Tibial nerve (tissue), 4 donors: ENCODE measurements at places on chromosomes 11 and 22.

- H3K27me3 ChIP-seq, result no peaks in the 10 kb centered on the region
- no peak for DNase-seq
- H3K4me3 ChIP-seq, result no peak overlapping the region
Measured at GRCh38 chr11:34425360-34425759, 13.4 kb upstream of the CAT start.

GRCh38 chr11:13857828-13858227, 104.7 kb upstream of the SPON1 start:
- H3K4me3 ChIP-seq, result no peak overlapping the region
- H3K4me1 ChIP-seq, result no peaks in the 10 kb centered on the region
- no peak for DNase-seq
- H3K27me3 ChIP-seq, result no peaks in the 10 kb centered on the region

DNA sequence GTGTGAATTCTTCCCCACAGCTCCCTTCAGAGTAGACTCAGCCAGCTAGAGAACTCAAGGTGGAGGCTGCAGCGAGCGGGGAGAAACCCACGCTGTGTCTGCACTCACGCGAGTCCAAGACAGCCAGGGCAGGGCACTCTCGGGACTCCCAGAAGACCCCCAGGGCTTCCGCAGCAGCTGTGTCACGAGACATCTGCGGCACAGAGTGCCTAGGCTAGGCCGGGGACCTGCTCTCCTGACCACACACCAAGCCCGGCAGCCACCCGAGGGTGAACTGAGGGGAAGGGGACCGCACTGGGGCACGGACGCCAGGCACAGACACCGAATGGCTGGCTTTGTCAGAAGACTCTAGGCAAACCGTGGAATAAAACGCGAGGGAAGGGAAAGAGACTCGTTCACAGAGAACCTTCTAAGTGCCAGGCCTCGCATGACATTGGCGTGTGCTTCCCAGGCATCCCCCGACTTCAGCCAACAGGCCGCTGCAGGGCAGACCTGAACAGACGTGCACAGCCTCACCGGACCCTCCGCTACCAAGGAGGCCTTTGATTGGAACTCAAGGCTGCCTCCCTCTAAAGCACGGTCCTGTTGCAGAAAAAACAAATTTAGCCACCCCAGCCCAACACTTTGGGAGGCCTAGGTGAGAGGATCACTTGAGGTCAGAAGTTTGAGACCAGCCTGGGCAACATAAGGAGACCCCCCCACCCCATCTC, 18.2 kb upstream of the MOB2 start:
- no peak overlapping the region for H3K27ac ChIP-seq
- no peaks in the 10 kb centered on the region for H3K27me3 ChIP-seq
- H3K4me3 ChIP-seq, result no peak overlapping the region
- DNase-seq, result no peak

GRCh38 chr11:125429807-125430678, 66.0 kb downstream of the FEZ1 start:
- DNase-seq, result no peak
- H3K27me3 ChIP-seq, result no peaks in the 10 kb centered on the region
- H3K4me1 ChIP-seq, result peaks cover 9% of the 10 kb centered on the region
- H3K4me3 ChIP-seq, result no peak overlapping the region
- no peaks in the 10 kb centered on the region for H3K36me3 ChIP-seq

GRCh38 chr11:130146796-130147195, 12.8 kb upstream of the ST14 start:
- H3K36me3 ChIP-seq, result no peaks in the 10 kb centered on the region
- H3K4me3 ChIP-seq, result no peak overlapping the region
- peak overlapping the region; percentile 82 for H3K27ac ChIP-seq
- DNase-seq, result peak; percentile 60
- H3K4me1 ChIP-seq, result peaks cover 17% of the 10 kb centered on the region
- no peaks in the 10 kb centered on the region for H3K27me3 ChIP-seq

DNA sequence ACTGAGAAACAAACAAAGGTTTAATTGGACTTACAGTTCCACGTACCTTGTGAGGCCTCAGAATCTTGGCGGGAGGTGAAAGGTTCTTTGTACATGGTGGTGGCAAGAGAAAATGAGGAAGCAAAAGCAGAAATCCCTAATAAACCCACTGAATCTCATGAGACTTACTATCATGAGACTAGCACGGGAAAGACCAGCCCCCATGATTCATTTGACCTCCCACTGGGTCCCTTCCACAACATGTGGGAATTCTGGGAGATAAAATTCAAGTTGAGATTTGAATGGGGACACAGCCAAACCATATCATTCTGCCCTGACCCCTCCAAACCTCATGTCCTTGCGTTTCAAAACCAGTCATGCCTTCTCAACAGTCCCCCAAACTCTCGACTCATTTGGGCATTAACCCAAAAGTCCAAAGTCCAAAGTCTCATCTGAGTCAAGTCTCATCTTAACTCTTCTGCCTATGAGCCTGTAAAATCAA, 617.4 kb downstream of the CNTN5 start:
- H3K4me3 ChIP-seq, result no peak overlapping the region
- DNase-seq, result no peak
- H3K27me3 ChIP-seq, result no peaks in the 10 kb centered on the region
- H3K27ac ChIP-seq, result no peak overlapping the region

GRCh38 chr11:128814856-128815705, 52.0 kb downstream of the KCNJ1 start:
- peak; percentile 73 for DNase-seq
- no peaks in the 10 kb centered on the region for H3K27me3 ChIP-seq
- H3K4me3 ChIP-seq, result no peak overlapping the region
- H3K27ac ChIP-seq, result no peak overlapping the region
- H3K4me1 ChIP-seq, result no peaks in the 10 kb centered on the region

- H3K4me1 ChIP-seq, result no peaks in the 10 kb centered on the region
- H3K27ac ChIP-seq, result no peak overlapping the region
- DNase-seq, result no peak
- H3K4me3 ChIP-seq, result no peak overlapping the region
- H3K27me3 ChIP-seq, result no peaks in the 10 kb centered on the region
Measured at GRCh38 chr11:111168871-111169270, 76.7 kb upstream of the POU2AF2 start.

- H3K36me3 ChIP-seq, result no peaks in the 10 kb centered on the region
- peaks cover 21% of the 10 kb centered on the region for H3K4me1 ChIP-seq
- H3K27me3 ChIP-seq, result no peaks in the 10 kb centered on the region
- H3K4me3 ChIP-seq, result no peak overlapping the region
- no peak for DNase-seq
Measured at GRCh38 chr11:19552656-19553260, 159.9 kb upstream of the NAV2 start.

GRCh38 chr11:69109101-69109500, 46.6 kb upstream of the SMIM38 start:
- DNase-seq, result no peak
- H3K36me3 ChIP-seq, result peaks cover 21% of the 10 kb centered on the region
- H3K27me3 ChIP-seq, result no peaks in the 10 kb centered on the region
- peaks cover 7% of the 10 kb centered on the region for H3K4me1 ChIP-seq
- no peak overlapping the region for H3K4me3 ChIP-seq
- H3K27ac ChIP-seq, result no peak overlapping the region

- DNase-seq, result no peak
- H3K27me3 ChIP-seq, result peaks cover 6% of the 10 kb centered on the region
- no peak overlapping the region for H3K27ac ChIP-seq
- peak overlapping the region; percentile 37 for H3K4me3 ChIP-seq
- peaks cover 5% of the 10 kb centered on the region for H3K4me1 ChIP-seq
- no peaks in the 10 kb centered on the region for H3K36me3 ChIP-seq
Measured at GRCh38 chr11:116194156-116194904, 578.5 kb downstream of the BUD13 start.

- no peak overlapping the region for H3K4me3 ChIP-seq
- H3K36me3 ChIP-seq, result no peaks in the 10 kb centered on the region
Measured at GRCh38 chr11:64474680-64475079, 115.7 kb downstream of the RPS6KA4 start.

GRCh38 chr11:66870616-66871520, 14.0 kb downstream of the LRFN4 start:
- no peak for DNase-seq
- no peaks in the 10 kb centered on the region for H3K36me3 ChIP-seq
- H3K27me3 ChIP-seq, result no peaks in the 10 kb centered on the region
- no peak overlapping the region for H3K4me3 ChIP-seq
- no peak overlapping the region for H3K27ac ChIP-seq
- no peaks in the 10 kb centered on the region for H3K4me1 ChIP-seq

DNA sequence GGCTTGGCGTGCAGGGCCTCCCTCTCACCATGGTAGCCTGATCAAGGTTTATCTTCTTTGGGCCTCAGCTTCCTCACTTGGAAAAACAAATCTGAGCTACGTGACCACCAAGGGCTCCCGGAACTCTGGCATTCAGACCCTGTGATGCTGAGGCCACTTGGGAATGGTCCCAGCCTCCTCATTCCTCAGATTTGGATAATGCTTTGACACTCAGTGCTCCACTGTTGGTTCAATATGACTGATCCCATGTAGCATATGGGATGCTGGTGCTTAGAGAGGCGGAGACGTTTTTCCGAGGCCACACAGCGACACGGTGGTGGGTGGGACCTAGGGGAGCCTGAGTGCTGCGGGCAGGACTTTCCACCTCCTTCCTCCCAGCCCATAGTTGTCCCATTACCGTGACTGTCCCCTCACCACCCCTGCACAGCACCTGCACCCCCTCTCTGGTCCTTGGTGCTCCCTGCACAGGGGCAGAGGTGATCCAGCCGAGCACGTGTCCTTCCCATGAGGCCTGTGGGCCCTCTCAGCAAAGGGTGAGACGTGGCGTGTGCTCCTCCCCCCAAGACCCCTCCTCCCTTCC, 23.1 kb downstream of the MB start:
- no peaks in the 10 kb centered on the region for H3K36me3 ChIP-seq
- H3K27me3 ChIP-seq, result no peaks in the 10 kb centered on the region
- H3K4me3 ChIP-seq, result no peak overlapping the region
- no peak overlapping the region for H3K27ac ChIP-seq
- no peaks in the 10 kb centered on the region for H3K4me1 ChIP-seq

DNA sequence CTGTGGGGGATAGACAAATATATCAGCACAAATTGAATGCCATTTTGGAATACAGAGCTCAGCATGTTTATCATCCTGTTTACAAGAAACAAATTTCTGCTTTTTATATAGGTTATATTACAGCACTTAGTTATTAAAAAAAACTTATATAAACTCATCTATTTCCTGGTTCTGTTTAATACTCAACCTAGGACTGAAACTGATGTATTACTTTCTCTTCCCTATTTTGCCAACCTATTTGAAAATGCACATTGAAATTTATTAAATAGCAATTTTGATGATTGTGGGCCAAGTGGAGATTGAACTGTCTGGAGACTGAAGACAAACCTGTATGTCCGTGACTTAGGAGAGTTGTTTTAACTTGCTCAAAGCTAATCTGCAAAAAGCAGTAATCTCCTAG, 288.3 kb upstream of the ANO3 start:
- DNase-seq, result no peak
- H3K36me3 ChIP-seq, result no peaks in the 10 kb centered on the region
- H3K4me1 ChIP-seq, result no peaks in the 10 kb centered on the region
- no peaks in the 10 kb centered on the region for H3K27me3 ChIP-seq
- no peak overlapping the region for H3K4me3 ChIP-seq

DNA sequence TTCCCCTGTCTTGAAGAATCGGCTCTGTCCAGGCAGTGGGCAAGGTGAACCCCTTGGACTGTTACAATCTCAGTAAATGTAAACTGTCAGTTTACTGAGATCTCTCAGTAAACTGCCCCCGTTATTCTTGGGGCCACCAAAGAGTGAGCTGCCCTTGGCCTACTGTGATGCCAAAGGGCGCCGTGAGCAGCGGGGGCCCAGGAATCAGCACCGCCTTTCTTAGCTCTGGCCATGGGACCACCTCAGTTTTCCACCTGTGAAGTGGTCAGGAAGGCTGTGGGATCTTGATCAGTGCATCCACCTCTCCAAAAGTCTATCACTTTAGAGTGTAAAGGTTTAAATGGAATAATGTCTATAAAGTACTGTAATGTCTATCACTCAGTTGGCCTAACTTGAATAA, 57.1 kb downstream of the THAP12 start:
- peaks cover 24% of the 10 kb centered on the region for H3K4me1 ChIP-seq
- H3K4me3 ChIP-seq, result no peak overlapping the region
- no peaks in the 10 kb centered on the region for H3K36me3 ChIP-seq
- no peak overlapping the region for H3K27ac ChIP-seq
- DNase-seq, result no peak

DNA sequence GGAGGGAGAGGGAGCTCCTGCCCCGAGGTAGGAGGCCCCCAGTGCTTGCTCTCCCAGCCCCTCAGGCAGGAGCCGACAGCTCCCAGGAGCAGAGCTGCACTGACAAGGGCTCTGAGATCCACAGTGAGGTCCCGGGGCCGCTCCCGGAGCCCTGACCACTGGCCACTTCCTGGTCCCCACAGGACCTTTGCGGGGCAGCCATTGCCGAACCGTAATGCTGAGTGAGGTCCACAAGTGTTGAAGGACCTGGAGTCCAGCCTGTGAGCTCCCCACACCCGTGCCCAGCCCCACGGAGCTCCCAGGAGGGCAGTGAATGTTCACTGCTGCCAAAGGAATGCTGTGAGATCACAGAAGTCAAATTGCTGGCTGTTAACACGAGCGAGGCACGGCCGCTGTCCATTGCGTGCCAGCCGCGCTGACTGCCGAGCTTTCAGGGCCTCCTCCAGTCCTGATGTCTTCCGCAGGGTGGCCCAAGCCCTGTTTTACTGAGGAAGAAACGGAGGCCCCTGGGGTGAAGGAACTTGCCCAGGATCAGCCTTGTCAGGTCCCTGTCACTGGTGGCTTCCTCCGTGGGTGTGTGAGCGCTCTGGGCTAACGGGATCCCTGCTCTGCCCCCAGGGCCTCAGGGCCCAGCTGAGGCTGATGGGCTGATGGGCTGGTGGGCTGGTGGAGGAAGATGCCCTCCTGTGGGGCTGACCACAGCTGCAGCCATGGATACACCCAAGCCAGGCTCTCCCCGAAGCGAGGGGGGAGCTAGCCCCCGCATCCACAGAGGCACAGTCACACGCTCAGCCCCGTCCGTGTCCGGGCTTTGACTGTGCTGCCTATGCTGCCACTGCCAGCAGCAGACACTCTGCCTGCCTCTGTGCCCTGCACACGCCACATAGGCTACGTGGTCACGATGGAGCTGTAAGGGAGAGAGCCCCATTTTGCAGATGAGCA, 70.8 kb downstream of the WNT7B start:
- no peak overlapping the region for H3K4me3 ChIP-seq
- H3K4me1 ChIP-seq, result peaks cover 9% of the 10 kb centered on the region
- H3K27me3 ChIP-seq, result peaks cover 18% of the 10 kb centered on the region
- H3K27ac ChIP-seq, result no peak overlapping the region
- no peak for DNase-seq
- H3K36me3 ChIP-seq, result no peaks in the 10 kb centered on the region

GRCh38 chr11:125892071-125892470, 4.6 kb downstream of the HYLS1 start:
- H3K36me3 ChIP-seq, result no peaks in the 10 kb centered on the region
- no peak overlapping the region for H3K27ac ChIP-seq
- no peak for DNase-seq
- H3K27me3 ChIP-seq, result no peaks in the 10 kb centered on the region

- H3K4me3 ChIP-seq, result peak overlapping the region; percentile 81
- no peak for DNase-seq
- peaks cover 10% of the 10 kb centered on the region for H3K4me1 ChIP-seq
- H3K27ac ChIP-seq, result peak overlapping the region; percentile 70
- H3K36me3 ChIP-seq, result no peaks in the 10 kb centered on the region
Measured at GRCh38 chr22:36026741-36027140, 1.9 kb downstream of the RBFOX2 start.
